ENCODE measurements at places on chromosomes 4 and X. TPM values are rescaled to one million over a fixed set of nuclear protein-coding genes. Genes with fewer than 3 reads are reported as not detected.

GRCh38 chrX:18789916-18790315, 82.5 kb downstream of the PPEF1 start:
- no peak for DNase-seq

DNA sequence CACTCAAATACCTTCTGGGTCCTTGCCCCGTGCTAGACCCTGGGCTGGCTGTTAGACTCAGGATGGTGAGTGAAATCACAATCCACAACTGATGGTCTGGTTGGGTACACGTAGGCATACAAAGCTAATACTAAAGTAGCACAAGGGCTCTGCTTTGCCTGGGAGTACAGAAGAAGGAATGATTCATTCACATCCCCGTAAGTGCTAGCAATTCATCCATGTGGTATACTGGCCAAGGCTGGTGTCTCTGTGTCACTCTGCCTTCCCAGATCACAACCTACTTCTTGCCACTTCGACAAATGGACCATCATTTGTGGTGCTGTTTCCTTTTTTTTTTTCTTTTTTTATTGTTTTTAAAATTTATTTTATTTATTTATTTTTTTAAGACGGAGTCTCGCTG, 19.7 kb upstream of the RBM47 start:
- no peak for DNase-seq

- DNase-seq, result no peak
Measured at GRCh38 chrX:56554870-56555269, 8.6 kb upstream of the UBQLN2 start.

DNA sequence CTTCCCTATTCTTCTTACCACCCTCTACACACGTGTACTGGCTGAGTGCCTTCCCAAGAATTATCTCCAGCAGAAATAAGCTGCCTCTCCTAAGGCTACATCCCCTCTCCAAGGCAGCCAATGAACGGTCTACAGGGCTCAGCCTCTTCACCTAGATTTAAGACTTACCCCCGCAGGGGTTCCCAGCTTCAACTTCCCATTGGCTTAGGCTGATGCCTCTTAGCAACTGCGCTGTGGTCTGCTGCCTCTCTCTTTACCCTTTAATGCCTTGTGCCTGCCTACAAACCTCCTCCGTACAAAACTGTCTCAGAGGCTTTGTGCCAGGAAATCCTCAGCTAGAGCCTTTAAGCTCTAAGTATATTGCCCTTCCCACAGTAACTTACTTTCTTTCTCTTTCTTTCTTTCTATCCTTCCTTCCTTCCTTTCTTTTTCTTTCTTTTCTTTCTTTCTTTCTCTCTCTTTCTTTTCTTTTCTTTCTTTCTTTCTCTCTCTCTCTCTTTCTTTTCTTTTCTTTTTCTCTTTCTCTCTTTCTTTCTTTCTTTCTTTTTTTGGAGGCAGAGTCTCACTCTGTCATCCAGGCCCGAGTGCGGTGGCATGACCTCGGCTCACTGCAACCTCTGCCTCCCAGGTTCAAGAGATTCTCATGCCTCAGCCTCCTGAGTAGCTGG, 15.1 kb upstream of the PIGA start:
- no peak for DNase-seq

- DNase-seq, result peak; percentile 62
Measured at GRCh38 chrX:51860679-51861078, 32.7 kb upstream of the MAGED1 start.

DNA sequence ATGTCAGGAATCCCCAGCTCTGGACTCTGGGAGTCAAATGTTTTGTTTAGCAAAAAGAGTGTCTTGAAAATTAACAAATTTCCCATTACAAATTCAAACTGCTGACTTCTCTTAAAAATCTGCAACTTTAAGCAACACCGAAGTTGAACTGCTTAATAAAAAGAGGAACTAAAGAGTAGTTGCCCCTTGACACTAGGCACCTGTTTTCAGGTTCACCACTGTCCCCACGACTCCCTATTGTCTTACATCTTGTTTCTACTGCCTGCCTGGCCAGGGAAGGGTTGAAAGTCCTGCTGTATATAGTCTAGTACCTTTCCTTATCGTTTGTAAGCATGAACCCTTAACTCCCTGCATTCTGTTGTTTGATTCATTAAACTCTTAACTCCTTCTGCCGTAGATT, 173.9 kb downstream of the SCFD2 start:
- no peak for DNase-seq

GRCh38 chrX:10047631-10048030, 80.5 kb downstream of the CLDN34 start:
- DNase-seq, result no peak

GRCh38 chr4:141101511-141101910, 31.8 kb downstream of the RNF150 start:
- no peak for DNase-seq

- no peak for DNase-seq
Measured at GRCh38 chr4:91758487-91758886, 545.3 kb upstream of the GRID2 start.

- no peak for DNase-seq
Measured at GRCh38 chr4:15398001-15398400, 29.8 kb upstream of the C1QTNF7 start.

- DNase-seq, result no peak
Measured at GRCh38 chrX:6849716-6850414, 297.6 kb upstream of the STS start.

GRCh38 chr4:8547912-8548730, 32.1 kb upstream of the GPR78 start:
- no peak for DNase-seq

DNA sequence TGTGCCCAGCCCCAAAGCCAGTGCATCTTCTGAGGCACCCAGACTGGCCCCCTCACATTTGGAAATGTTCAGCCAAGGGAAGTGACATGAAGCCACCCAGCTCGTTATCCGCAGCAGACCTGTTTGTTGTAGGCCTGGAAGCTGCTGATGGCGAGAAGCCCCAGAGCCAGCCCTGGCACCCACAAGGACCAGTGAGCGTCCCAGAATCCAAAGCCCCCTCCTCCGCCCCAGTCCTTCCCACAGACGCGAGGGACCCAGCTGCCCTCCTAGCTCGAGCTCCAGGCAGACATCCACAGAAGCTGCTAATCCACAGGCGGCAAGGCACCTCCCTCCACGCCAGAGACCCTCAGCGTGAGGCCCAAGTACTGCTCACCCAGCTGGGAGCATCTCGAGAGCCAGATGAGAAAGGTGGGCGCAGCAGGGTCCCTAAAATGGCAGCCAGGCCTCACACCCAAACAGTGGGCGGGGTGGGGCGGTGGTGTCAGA, 7.4 kb downstream of the ABLIM2 start:
- no peak for DNase-seq

GRCh38 chr4:89486042-89486441, 178.4 kb upstream of the GPRIN3 start:
- DNase-seq, result peak; percentile 27

DNA sequence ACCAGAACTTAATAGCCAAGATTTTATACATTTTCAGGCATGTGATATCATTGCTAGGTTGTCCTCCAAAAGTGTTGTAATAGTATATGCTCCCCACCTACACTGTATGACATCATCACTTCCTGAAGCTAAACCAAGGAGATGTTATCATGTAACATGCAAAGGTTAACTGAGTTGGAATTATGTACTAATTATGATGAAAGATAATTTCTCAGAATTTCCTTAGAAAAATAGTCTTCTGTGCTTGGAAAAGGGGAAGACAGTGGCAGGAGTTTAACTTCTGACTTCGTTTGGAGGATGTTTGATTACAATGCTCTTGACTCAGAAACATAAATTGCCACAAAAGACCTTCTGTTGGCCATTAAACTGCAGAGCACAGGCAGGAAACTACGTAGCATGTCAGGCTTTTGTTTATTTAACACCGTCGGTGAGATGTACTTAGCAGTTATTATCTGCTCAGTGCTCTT, 83.6 kb upstream of the GUCY1A1 start:
- DNase-seq, result no peak

- DNase-seq, result no peak
Measured at GRCh38 chr4:164410401-164410800, 343.5 kb upstream of the SMIM31 start.

DNA sequence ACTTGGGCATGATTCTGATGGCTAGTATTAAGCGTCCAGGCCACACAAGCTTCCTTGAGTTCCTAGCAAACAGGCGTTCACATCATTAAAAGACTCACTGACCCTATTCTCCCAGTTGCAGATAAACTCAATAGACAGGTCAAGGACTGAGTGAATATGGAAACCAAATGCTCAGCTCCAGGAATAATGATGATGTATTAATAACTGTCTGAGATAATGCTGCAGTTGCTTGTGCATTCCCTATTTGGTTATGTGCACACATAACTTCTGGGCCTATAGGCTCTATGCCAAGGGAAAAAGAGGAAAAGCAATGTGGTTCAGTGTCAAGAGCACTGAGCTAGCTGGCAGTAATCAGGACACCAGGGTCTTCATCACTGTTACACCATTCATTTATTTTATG, 3.5 kb downstream of the RAB9B start:
- peak; percentile 37 for DNase-seq

DNA sequence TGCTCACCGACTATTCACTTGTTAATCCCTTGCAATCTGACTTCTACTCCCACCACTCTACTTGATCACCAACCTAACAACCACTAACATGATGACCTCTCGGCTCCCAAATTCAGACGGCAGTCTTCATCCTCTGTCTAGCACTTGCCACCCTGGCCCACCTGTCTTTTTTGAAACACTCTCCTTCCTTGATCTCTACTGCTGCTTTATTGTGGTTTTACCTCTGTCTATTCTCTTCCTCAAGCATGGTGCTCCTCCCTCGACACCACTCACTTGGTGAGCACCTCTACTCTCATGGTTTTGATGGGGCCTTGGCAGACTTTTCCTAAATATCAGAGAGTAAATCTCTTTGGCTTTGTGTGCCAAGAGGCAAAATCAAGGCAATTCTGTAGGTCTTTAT, 21.7 kb upstream of the CXCR3 start:
- no peak for DNase-seq

GRCh38 chr4:109548655-109549054, 11.4 kb upstream of the MCUB start:
- no peak for DNase-seq

DNA sequence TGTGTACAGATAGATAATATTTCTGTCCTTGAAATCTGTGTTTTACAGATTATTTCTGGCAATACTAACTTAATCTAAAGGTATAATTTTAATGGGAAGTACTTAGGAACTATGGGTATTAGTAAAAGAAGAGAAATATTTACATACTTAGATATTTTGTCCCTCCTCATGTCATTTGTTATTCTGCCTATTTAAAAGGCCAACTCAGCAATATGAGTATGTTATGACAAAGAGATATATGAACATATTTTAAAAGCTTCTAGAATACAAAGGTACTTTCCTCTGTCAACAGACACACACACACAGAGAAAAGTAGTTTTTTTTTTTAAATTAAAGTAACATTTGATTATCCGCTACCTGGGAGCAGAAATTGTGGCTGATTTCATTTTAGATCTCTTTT, 7.9 kb downstream of the SLC7A11 start:
- DNase-seq, result no peak

GRCh38 chr4:59630922-59631321, 1569.2 kb upstream of the ADGRL3 start:
- DNase-seq, result no peak

DNA sequence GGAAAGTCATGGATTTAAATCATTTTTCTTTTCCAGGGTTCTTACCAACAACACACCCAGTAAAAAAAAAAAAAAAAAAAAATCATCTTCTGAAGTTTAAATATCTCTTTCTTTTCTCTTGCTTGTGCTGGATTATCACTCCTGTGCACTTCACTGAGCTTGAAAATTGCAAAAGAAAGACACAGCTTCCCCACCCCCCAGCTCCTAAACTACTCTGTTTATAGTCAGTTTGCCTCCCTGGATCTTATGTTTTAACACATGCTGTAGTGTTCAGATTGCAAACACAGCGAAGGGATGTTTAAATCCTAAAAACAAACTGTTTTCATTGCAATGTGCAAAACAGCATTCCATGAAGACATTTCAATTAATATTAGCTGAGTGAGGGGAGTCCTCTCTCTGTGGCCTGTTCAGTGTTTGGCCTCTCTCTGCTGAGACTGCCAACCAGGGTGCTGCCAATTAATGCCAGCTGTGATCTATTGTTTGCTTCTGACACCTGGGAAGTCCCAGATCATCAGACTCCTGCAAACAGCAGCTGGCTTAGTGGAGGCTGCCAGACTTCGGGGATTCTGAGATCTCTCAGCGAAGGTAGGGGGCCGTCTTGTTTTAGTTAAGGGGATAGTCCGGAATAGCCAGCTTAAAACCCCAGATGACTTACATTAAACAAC, 171.1 kb upstream of the PITX2 start:
- no peak for DNase-seq

DNA sequence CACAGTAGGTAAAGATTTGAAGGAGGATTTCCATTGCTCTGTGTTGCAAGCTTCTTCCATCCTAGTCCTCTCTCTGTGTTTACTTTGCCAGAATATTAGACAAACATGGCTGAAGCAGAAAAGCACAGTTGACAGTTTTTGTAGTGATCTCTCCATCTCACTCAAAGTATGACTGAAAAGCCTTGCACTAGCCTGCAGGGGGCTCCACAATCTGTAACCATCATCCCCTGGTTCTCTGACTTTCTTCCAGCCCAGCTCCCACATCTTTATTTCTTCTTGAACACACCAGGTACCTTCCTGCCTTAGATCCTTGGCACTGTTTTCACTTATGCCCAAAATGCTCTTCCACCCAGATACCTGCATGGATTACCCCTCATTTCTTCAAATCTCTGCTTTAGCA, 34.1 kb upstream of the HHIP start:
- DNase-seq, result no peak

- no peak for DNase-seq
Measured at GRCh38 chrX:22634751-22635150, 362.0 kb downstream of the CBLL2 start.

- DNase-seq, result no peak
Measured at GRCh38 chr4:16034010-16034748, 49.6 kb downstream of the PROM1 start.

DNA sequence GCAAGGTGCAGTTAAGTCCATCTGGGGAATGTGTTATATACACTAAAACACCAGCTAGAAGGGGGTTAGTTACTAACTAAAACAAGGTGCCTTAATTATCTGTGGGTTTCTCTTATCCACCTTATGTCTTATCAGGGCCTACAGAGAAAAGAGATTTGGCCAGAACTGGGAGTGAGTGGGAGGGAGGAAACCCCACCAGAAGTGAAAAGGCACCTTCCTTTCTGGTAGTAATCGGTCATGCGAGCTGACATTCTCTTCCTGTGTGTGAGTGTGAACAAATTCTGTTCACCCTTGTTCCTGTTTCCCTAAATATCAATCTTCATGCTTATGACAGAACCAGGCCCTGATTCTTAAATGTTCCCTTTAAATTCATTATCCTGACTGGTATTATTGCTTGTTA, 43.5 kb downstream of the SRPX2 start:
- no peak for DNase-seq

GRCh38 chr4:156971676-156972378, at the start of gene PDGFC:
PDGFC (minus strand) TSS chr4:156971799; CDS start chr4:156970903, 896 bp downstream.
- DNase-seq, result no peak

Gene PLP1
- total RNA-seq, result not detected

Gene JCHAIN
- total RNA-seq, result not detected

Gene IGFBP7
- 18.2 TPM for total RNA-seq

Gene FRMPD4
- total RNA-seq, result not detected

Gene TMEM154
- total RNA-seq, result not detected

Gene H2BW2
- total RNA-seq, result not detected

Gene FATE1
- not detected for total RNA-seq

Gene FAM9C
- not detected for total RNA-seq

Gene CXorf38
- 11.9 TPM for total RNA-seq

Gene PHKA1
- total RNA-seq, result 10.0 TPM

Gene SORBS2
- total RNA-seq, result 16.3 TPM

Gene NUP62CL
- total RNA-seq, result not detected

Gene ATP1B4
- not detected for total RNA-seq

Gene MND1
- 16.2 TPM for total RNA-seq

Gene MRPL1
- total RNA-seq, result 51.7 TPM

Gene KLHL34
- total RNA-seq, result not detected

Gene LRIT3
- not detected for total RNA-seq

Gene ADGRG2
- not detected for total RNA-seq

Gene JADE3
- total RNA-seq, result 6.9 TPM

Gene HTRA3
- 0.14 TPM for total RNA-seq

All from G401 (cell line).